ENCODE measurements at places on chromosomes 11 and 22. TPM values are rescaled to one million over a fixed set of nuclear protein-coding genes. Genes with fewer than 3 reads are reported as not detected.
A peak's percentile ranks its signal among the peaks of the same experiment; 100 is the strongest.

DNA sequence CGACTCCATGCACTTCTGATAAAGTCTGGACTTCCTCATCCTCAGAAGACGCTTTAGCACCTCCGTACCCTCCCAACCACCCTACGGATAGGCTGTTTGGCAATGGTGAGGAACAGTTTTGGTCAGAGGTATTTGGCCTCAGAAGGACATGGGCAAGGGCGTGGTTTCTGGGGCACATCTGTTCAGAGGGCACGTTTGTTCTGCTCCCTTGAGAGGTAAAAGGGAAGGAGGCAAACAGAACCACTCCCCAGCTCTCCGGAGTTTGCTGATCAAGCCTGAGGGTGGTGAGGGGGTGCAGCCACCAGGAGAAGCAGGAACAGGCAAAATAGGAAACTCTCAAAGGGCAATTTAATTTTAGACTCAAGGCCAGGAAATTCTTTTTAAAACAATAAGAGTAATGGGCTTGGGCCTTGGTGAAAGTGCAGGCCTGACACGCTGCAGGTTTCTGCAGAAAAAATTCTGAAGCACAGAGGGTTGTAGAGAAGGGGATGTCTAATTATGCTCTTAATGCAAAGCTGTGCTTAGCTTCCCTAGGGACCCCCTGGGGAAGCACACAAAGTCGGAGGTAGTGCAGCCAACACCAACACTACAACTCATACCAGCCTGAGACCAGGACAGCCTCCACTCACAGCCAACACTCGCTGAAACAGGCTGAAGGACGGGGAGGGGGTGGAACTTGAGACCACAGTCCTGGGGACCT lies 23.3 kb downstream of the ETS1 start:
- no peak for DNase-seq

GRCh38 chr11:61071208-61071681 lies 31.0 kb upstream of the CD5 start:
- DNase-seq: peak; percentile 50

DNA sequence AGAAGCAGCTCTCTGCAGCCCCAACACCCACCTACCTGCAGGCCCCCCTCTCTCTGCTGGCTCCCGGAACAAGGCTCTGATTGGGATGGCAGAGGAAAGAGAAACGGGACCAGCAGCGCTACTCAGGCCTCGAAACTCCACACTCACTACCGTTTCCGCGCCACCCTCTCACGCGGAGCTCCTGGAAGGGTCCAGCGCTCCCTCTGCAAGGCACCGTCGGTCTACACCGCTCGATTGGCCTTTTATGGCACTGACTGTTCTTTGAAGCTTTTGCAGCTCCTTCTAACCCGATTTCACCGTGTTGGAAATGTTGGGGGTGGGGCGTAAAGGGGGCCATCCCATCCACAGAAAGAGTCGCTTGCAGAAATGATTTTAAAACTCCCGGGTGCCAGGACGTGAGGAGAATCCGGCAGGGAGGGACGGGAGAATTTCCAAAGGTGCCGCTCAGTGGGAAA lies 323 bp upstream of the PANX1 start:
- no peak for DNase-seq

DNA sequence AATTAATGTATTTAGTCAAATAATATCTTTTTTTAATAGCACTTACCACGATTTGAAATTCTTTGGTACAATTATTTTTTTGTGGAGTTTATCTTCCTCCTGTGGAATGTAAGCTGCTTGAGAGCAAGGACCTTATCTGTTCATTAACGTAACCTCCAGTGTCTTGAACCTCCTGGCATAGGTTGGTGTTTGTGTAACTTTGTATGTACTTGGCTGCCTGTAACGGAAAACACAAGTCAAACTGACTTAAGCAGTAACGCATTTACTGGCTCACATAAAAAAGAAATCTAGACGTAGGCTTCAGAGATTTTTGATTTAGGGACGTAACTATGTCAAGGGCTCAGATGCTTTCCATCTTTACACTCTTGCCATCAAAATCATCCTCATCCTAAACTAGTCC lies 56.1 kb downstream of the ARHGEF12 start:
- DNase-seq: no peak

GRCh38 chr11:60810569-60810968 lies 25.4 kb downstream of the MS4A10 start:
- DNase-seq: no peak

GRCh38 chr11:3641701-3642070 lies at the start of gene ART5:
ART5 (minus strand) TSS chr11:3641992; CDS start chr11:3641862, 130 bp downstream.
- DNase-seq: no peak

GRCh38 chr22:46895753-46896152 lies 133.3 kb downstream of the TBC1D22A start:
- no peak for DNase-seq

DNA sequence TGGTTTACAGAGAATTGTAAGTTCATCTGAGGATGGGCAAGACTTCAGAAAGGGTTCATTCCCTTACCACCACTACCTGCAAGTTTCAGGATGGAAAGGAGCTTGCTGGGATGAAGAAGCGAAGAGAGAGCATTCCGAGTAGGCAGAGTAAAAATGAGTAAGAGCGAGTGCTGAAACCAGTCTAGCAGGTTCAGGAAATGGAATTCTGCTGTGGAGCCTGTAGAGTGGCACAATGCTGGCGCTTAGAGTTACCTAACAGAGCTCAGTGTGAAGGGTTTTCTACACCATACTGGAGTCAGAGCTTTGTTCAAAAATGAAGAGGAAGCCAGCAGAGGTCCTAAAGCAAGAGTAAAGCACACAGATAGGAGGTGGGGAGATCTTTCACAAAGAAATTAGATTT lies 179.2 kb upstream of the ZC3H12C start:
- DNase-seq: no peak

GRCh38 chr11:72681226-72682153 lies 7.3 kb upstream of the PDE2A start:
- no peak for DNase-seq

The SLC35C1 gene
- total RNA-seq: 15.8 TPM

GRCh38 chr11:34425867-34426266 lies 12.9 kb upstream of the CAT start:
- DNase-seq: no peak

GRCh38 chr11:112558691-112559090 lies 298.0 kb upstream of the PLET1 start:
- DNase-seq: no peak

- DNase-seq: no peak
Observed at GRCh38 chr11:13030857-13031256, 21.7 kb downstream of the RASSF10 start.

The JAM3 gene
- 12.8 TPM for total RNA-seq

DNA sequence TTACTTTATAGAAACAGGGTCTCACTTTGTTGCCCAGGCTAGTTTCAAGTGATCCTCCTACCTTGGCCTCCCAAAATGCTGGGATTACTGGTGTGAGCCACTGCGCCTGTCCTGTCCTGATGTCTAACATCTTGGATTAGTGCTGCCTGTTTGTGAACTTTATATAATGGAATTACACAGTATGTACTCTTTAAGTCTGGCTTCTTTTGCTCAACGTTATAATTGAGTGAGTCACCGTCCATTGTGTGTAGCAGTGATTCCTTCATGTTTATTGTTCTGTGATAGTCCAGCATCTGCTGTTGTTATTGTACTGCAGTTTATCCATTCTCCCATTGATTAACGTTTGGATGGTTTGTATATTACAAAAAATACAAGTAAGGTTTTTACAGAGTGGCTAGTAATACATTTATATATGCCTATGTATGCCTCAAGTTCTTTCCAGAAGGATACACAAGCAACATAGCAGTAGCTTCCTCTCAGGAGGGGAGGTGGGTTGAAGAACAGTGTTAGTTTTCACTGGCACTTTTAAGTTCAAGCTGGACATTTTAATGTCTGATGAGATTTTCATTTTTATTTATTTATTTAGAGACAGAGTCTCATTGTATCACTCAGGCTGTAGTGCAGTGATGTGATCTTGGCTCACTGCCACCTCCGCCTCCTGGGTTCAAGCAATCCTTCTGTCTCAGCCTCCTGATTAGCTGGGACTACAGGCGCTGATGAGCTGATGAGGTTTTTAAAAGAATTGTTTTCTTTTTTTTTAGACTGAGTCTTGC lies 25.2 kb upstream of the MICALL1 start:
- no peak for DNase-seq

The DNAJB7 gene
- total RNA-seq: not detected

DNA sequence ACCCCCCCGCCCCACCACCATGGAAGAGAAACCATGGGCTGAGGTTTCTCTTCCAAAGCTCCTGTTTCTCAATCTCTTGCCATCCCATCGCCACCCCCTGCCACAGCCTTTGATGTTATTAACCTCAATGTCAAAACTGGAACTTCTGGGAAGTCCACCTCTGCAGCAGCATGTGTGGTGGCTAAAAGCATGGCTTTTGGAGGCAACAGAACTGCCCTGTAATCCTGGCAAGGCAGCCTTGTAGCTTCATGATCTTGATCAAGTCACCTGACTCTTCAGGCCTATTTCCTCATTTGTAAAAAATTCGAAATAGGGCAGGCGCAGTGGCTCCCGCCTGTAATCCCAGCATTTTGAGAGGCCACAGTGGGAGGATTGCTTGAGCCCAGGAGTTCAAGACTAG lies 3.5 kb upstream of the COX8A start:
- DNase-seq: no peak

DNA sequence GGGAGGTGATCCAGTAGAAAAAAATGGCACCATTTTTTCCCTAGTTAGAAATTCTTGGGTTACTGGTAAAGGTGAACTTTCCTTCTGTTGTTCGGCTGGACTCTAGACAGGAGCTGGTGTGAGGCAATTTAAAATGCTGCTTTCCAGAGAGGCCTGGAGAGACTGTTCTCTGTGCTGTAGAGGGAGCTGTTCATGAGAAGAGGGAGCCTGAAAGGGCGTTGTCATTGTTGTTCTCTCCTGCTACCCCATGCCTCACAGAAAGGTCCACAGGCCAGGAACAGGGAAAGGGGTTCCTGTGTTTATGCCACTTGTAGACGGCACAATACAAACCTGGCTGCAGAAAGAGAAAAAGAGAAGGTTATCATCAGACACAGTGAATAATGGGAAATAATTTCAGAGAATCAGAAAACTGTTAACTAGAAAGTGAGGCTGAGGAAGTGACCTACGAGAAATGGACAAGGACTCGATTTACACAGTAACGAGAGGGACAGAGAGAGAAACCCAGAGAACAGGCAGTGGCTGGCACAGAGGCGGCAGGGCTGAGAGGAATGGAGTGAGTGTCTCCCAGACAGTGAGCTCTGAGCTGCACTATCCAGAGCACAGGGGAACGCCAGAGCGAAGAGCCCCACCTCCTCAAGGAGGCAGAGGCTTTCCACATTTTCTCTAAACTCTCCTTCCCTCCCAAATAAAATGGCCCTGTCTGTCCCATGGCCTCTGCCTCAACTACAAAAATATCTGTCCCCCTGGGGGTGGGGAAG lies 109.2 kb downstream of the RRM1 start:
- no peak for DNase-seq

- peak; percentile 43 for DNase-seq
Observed at GRCh38 chr22:27804470-27805297, 3.1 kb upstream of the MN1 start.

- no peak for DNase-seq
Observed at GRCh38 chr11:85307366-85307765, 319.8 kb downstream of the DLG2 start.

GRCh38 chr11:27363576-27364117 lies 632 bp upstream of the CCDC34 start:
- no peak for DNase-seq

GRCh38 chr11:46978005-46978491 lies 41.5 kb downstream of the CSTPP1 start:
- DNase-seq: no peak

The OR5D18 gene
- total RNA-seq: not detected

The GALNT18 gene
- total RNA-seq: 2.2 TPM

DNA sequence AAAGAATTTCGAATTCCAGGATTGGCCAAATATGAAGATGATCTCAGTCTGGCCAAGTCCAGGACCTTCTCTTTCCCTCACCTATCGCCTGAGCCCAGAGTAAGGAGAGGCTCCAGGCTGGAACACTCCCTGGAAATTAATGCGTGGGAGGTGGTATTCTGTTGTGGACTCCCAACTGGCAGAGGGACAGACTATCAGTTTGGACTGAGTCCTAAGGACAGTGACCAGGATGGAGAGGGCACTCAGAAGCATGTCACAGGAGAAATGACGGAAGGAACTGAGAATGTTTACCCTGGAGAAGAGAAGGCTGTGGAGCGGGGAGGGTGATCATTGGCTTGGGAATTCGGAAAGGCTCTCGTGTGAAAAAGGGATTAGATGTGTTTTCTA lies 84.4 kb downstream of the RPL27A start:
- no peak for DNase-seq

DNA sequence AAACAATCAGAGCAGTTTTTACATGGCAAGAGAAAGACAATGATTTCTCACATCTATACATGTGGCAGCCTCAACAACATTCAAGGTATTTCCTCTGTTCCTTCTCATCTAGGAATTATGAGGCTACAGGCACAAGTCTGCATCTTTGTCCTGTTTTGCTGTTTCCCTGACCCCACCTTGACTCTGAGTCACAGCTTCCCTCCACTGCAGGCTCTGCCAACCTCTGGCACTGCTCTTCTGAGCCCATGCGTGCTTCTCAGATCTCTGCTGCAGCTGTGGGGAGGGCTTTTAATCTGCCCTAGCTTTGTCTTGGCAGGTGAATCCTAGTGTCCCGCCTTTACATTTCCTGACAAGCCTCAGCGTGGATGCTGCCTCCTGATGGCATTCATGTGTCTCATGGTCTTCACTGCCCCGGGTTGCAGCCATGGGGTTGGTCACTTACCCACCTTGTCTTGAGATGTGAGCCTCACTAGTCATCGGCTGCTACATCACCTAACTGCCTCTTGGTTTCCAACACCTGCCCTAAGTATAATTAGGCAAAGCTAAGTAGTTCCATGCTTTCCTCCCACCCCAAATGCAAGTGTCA lies 578.5 kb downstream of the TBC1D22A start:
- DNase-seq: no peak

DNA sequence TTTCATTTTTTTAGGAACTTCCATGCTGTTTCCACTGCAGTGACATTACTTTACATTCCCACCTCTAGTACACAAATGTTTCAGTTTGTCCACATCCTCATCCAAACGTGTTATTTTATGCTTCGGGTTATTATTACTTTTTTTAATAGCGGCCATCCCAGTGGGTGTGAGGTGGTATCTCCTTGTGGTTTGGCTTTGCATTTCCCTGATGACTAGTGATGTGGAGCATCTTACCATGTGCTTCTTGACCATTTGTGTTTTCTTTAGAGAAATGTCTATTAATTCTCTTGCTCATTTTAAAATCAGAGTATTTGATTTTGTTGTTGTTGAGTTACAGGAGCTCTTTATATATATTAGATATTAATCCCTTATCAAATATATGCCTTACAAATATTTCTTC lies 70.3 kb upstream of the ANO1 start:
- DNase-seq: no peak

The TRPM5 gene
- total RNA-seq: not detected

The PATE4 gene
- total RNA-seq: not detected

DNA sequence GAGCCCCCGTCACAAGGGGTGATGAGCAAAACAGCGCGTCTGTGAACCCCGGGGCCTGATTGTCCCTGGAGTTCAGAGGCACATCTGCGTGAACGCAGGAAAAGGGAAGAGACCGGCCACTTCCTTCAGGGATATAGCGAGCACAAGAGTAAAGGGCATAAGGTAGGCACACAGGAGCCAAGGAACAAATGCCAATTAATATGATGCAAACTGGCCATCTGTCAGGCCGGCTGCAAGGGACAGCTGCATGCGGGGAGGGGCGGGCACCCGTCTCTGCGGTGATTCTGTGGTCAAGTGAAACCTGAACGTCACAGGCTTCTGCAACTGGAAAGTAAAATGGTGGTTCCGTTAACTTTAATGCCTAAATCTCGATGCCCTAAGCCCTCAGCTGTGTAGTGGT lies 64.7 kb downstream of the TRIM29 start:
- DNase-seq: no peak

GRCh38 chr11:64450168-64450560 lies 91.2 kb downstream of the RPS6KA4 start:
- DNase-seq: no peak
